ENCODE measurements at places on chromosomes 5 and 9.

GRCh38 chr9:91746904-91747303, 203.1 kb downstream of the ROR2 start:
- no peak for DNase-seq

GRCh38 chr5:127856292-127856691, 153.1 kb downstream of the CCDC192 start:
- DNase-seq = no peak

GRCh38 chr5:80963521-80963895, 3.3 kb downstream of the RASGRF2 start:
- DNase-seq = no peak

DNA sequence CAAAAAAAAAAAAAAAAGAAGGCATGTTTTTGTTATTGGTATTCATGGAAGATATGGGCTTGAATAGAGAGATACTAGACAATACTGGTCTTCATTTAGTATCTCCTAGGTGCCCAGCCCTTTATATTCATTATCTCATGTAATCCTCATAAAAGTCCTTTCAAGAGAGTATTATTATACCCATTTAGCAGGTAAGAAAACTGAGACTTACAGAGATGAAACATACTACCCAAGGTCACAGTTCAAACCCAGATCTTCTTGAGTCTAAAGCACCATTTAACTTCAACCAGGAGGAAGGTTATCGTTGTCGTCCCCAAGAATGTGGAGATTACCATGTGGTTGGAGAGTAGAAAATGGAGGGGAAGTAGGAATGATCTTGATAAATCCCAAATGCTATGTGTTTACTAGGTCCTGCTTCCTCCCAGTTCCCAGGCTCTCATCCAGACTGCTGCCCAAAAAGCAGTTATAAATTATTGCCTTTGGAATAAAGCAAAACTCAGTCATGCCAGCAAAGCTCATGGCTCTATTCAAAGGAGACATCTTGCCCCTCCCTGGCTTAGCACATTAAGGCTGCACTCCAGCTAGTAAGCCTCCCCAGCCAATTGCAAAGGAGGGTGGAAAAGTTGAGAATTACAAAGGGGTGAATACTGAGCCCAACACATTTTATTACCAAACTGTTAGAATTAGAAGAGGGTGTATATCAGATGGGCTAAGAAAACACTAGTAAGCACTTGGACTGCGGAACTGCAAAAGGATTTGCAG, 163.9 kb downstream of the PIK3R1 start:
- no peak for DNase-seq

- DNase-seq = no peak
Measured at GRCh38 chr5:9833871-9834270, 203.7 kb upstream of the TAS2R1 start.
